ENCODE measurements at places on chromosomes 12 and 14. TPM values are rescaled to one million over a fixed set of nuclear protein-coding genes. Genes with fewer than 3 reads are reported as not detected.

GRCh38 chr12:12616512-12617310, 5.0 kb downstream of the CREBL2 start:
- H3K4me3 ChIP-seq = no peak overlapping the region
- H3K36me3 ChIP-seq = peaks cover 21% of the 10 kb centered on the region
- H3K27me3 ChIP-seq = no peaks in the 10 kb centered on the region
- H3K4me1 ChIP-seq = peaks cover 36% of the 10 kb centered on the region
- no peak for DNase-seq

- H3K27me3 ChIP-seq = peaks cover 18% of the 10 kb centered on the region
- no peak overlapping the region for H3K4me3 ChIP-seq
Observed at GRCh38 chr14:50347521-50347920, 35.4 kb downstream of the DMAC2L start.

- H3K36me3 ChIP-seq = no peaks in the 10 kb centered on the region
- DNase-seq = no peak
- H3K27ac ChIP-seq = no peak overlapping the region
- H3K4me3 ChIP-seq = no peak overlapping the region
Observed at GRCh38 chr12:100995201-100995600, 200.6 kb downstream of the ANO4 start.

- H3K36me3 ChIP-seq = peaks cover 1% of the 10 kb centered on the region
- H3K4me3 ChIP-seq = no peak overlapping the region
- peaks cover 6% of the 10 kb centered on the region for H3K27me3 ChIP-seq
- no peak for DNase-seq
- H3K4me1 ChIP-seq = no peaks in the 10 kb centered on the region
Observed at GRCh38 chr14:81033698-81034240, 78.3 kb downstream of the TSHR start.

GRCh38 chr14:74580275-74580672, 31.8 kb downstream of the LTBP2 start:
- DNase-seq = no peak
- peaks cover 49% of the 10 kb centered on the region for H3K4me1 ChIP-seq
- peaks cover 4% of the 10 kb centered on the region for H3K27me3 ChIP-seq
- H3K4me3 ChIP-seq = peak overlapping the region; percentile 9

GRCh38 chr12:88241862-88242570, 99.9 kb downstream of the TMTC3 start:
- H3K4me3 ChIP-seq = no peak overlapping the region
- DNase-seq = no peak
- no peaks in the 10 kb centered on the region for H3K36me3 ChIP-seq
- H3K27ac ChIP-seq = peak overlapping the region; percentile 75
- peaks cover 28% of the 10 kb centered on the region for H3K4me1 ChIP-seq
- H3K27me3 ChIP-seq = no peaks in the 10 kb centered on the region

GRCh38 chr12:27236498-27236897, 7.6 kb upstream of the STK38L start:
- H3K27me3 ChIP-seq = peaks cover 2% of the 10 kb centered on the region
- H3K27ac ChIP-seq = no peak overlapping the region
- peaks cover 41% of the 10 kb centered on the region for H3K4me1 ChIP-seq
- no peak overlapping the region for H3K4me3 ChIP-seq

GRCh38 chr12:24711056-24712008, 237.6 kb downstream of the BCAT1 start:
- H3K4me3 ChIP-seq = no peak overlapping the region
- H3K27me3 ChIP-seq = no peaks in the 10 kb centered on the region
- no peaks in the 10 kb centered on the region for H3K36me3 ChIP-seq
- peaks cover 9% of the 10 kb centered on the region for H3K4me1 ChIP-seq

DNA sequence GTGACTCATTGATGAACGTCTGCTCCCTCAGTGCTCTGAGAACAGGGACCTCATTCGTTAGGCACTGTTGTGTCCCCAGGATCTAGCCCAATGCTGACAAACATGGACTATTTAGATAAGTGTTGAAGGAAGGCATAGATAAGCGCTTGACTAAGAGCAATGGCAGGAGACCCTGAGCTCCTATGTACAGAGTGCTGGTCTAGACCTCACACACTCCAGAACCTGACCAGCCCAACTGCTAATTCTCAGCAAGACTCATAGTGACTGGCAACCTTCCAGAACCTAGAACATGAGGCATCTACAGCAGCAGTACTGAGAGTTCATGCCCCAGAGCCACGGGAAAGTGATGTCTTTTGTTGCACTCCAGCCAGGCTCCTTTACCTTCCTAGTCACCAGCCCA, 69.2 kb downstream of the CRACR2A start:
- peaks cover 15% of the 10 kb centered on the region for H3K4me1 ChIP-seq
- H3K27me3 ChIP-seq = no peaks in the 10 kb centered on the region
- no peak overlapping the region for H3K27ac ChIP-seq

- no peak for DNase-seq
- peaks cover 6% of the 10 kb centered on the region for H3K36me3 ChIP-seq
- H3K4me3 ChIP-seq = no peak overlapping the region
- H3K27ac ChIP-seq = no peak overlapping the region
- no peaks in the 10 kb centered on the region for H3K27me3 ChIP-seq
Observed at GRCh38 chr12:95994476-95994875, 1.7 kb downstream of the HAL start.

- peaks cover 2% of the 10 kb centered on the region for H3K36me3 ChIP-seq
- H3K4me1 ChIP-seq = no peaks in the 10 kb centered on the region
- no peaks in the 10 kb centered on the region for H3K27me3 ChIP-seq
- no peak overlapping the region for H3K4me3 ChIP-seq
- H3K27ac ChIP-seq = no peak overlapping the region
- no peak for DNase-seq
Observed at GRCh38 chr12:113815031-113815430, 151.1 kb downstream of the RBM19 start.

- peaks cover 59% of the 10 kb centered on the region for H3K27me3 ChIP-seq
- peak; percentile 5 for DNase-seq
- H3K4me3 ChIP-seq = no peak overlapping the region
- H3K4me1 ChIP-seq = peaks cover 40% of the 10 kb centered on the region
Observed at GRCh38 chr14:54669721-54670561, 103.0 kb downstream of the SAMD4A start.

GRCh38 chr12:94841177-94841576, 162.3 kb downstream of the NDUFA12 start:
- no peak overlapping the region for H3K27ac ChIP-seq
- no peaks in the 10 kb centered on the region for H3K4me1 ChIP-seq
- DNase-seq = no peak
- no peak overlapping the region for H3K4me3 ChIP-seq

- H3K36me3 ChIP-seq = no peaks in the 10 kb centered on the region
- no peak for DNase-seq
- H3K27me3 ChIP-seq = no peaks in the 10 kb centered on the region
- no peaks in the 10 kb centered on the region for H3K4me1 ChIP-seq
- no peak overlapping the region for H3K4me3 ChIP-seq
- no peak overlapping the region for H3K27ac ChIP-seq
Observed at GRCh38 chr12:96828169-96828789, 78.8 kb upstream of the NEDD1 start.

DNA sequence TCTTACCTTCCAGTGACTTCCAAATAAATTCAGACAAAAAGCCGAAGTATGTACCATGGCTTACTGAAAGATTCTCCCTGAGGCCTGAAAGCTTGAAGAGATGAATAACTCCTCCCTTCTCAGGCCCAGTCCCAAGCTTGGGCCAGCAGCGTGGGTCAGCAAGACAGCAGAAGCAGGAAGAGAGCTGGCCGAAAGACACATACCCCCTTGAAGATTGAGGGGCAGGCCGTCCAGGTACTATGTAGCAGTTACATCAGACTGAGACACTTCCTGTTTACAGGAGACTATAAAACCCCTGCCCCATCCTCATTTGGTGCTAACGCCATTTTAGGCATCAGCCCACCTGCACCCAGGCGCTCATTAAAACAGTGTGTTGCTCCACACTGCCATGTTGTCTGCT, 15.0 kb downstream of the NDUFA12 start:
- no peak overlapping the region for H3K4me3 ChIP-seq
- DNase-seq = no peak
- no peaks in the 10 kb centered on the region for H3K27me3 ChIP-seq
- H3K27ac ChIP-seq = no peak overlapping the region

DNA sequence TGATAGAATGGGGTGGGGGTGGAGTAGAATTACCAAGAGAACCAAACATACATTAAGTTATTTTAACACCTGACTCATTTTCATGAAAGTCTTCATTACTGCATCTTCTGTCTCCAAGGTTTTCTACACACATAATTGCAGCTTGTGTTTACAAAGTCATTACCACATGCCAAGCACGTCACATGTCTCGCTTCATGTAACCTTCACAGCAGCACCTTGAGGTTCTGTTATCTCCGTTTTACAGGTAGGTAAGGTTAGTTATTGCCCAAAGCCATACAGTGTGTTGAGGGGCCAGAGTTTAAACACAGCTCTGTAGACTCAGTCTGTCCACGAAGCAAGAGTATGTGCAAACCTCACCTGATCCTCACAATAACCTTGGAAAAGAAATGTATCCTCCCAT, 64.3 kb upstream of the RBM19 start:
- no peaks in the 10 kb centered on the region for H3K36me3 ChIP-seq
- DNase-seq = no peak
- no peaks in the 10 kb centered on the region for H3K4me1 ChIP-seq
- no peak overlapping the region for H3K27ac ChIP-seq

DNA sequence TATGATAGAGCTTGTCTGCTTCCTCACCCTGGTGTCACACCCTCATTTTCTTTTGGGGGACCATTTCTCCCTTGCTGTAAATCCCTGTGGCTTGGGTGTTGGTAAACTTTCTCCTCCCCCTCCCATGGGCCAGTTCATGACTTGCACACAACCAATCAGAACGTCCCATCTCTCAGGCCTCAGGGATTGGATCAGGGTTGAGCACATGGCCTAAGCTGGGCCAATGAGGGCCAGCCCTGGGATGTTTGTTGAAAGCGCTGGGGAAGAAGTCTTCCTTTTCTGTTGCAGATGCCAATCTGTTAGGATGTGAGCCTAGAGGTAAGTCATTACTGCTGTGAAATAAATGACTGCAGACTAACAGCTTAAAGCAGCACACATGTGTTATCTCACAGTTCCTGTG, 136.7 kb downstream of the AACS start:
- no peaks in the 10 kb centered on the region for H3K36me3 ChIP-seq
- H3K4me1 ChIP-seq = no peaks in the 10 kb centered on the region
- H3K27me3 ChIP-seq = peaks cover 14% of the 10 kb centered on the region
- H3K4me3 ChIP-seq = no peak overlapping the region
- DNase-seq = no peak

DNA sequence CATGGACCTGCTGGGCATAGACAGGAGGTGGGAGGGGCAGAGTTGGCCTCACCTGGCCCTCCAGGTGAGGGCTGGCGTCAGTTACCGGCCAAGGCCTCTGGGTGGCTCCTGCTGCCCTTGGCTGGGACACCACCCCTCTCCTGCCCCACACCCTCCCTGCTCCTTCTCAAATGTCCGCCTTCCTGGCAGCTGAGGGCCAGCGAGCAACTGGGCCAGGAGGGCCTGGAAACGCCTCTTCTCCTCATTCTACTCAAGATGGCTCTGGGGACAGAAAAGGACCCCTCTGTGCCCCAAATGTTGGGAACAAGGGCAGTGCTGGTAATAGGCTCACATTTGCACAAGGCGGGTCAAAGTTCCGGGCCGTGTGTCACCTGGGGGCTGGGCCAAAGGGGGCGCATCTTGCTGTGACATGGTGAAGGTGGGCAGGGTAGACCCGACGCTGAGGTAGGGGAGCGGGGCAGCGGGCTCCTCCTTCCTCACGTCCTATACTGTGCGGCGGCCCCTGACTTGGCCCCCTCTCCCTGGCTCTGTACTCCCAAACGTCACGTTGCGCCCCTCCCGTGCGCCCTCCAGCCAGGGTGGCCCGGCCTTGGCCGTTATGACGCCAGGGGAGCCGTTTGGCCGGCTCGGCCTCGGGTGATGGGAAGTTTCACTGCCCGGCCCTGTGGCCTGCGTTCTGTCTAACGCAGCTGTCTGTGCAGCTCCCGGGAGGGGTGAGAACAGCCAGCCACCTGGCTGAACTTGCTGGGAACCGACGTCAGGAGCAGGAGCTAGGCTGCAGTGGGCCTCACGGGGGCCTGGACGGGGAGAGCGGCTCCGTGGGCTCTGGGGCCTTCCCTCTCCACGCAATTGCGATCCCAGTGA, 18.0 kb upstream of the DLK1 start:
- H3K27me3 ChIP-seq = no peaks in the 10 kb centered on the region
- H3K4me1 ChIP-seq = no peaks in the 10 kb centered on the region
- no peak overlapping the region for H3K27ac ChIP-seq
- no peak for DNase-seq
- no peak overlapping the region for H3K4me3 ChIP-seq

- H3K27ac ChIP-seq = peak overlapping the region; percentile 59
- peak overlapping the region; percentile 82 for H3K4me3 ChIP-seq
- peaks cover 83% of the 10 kb centered on the region for H3K27me3 ChIP-seq
- H3K36me3 ChIP-seq = peaks cover 8% of the 10 kb centered on the region
- peaks cover 55% of the 10 kb centered on the region for H3K4me1 ChIP-seq
Observed at GRCh38 chr14:60655898-60656685, 6.8 kb upstream of the SIX1 start.

GRCh38 chr12:124685689-124686369, 118.4 kb upstream of the NCOR2 start:
- H3K27ac ChIP-seq = no peak overlapping the region
- no peak for DNase-seq
- H3K27me3 ChIP-seq = peaks cover 13% of the 10 kb centered on the region

DNA sequence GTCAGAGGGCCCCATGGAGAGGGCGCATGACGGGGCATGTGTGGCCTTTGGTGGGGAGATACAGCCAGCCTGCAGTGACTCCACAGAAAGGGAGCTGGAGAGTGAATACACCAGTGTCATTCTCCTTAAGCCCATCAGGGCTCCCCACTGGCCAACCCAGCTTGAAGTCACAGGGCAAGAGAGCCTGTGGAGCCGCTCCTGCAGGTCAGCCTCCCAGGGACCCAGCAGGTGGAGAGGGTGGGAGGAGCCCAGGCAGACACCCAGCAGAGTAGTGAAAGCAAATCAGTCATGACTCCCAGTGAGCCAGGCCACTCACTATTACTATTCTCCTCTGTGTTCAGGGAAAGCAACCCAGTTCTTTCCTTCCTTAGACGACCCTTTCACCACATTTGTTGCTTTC, 110.0 kb upstream of the CPM start:
- H3K27ac ChIP-seq = no peak overlapping the region
- DNase-seq = no peak
- H3K4me3 ChIP-seq = no peak overlapping the region
- no peaks in the 10 kb centered on the region for H3K36me3 ChIP-seq

DNA sequence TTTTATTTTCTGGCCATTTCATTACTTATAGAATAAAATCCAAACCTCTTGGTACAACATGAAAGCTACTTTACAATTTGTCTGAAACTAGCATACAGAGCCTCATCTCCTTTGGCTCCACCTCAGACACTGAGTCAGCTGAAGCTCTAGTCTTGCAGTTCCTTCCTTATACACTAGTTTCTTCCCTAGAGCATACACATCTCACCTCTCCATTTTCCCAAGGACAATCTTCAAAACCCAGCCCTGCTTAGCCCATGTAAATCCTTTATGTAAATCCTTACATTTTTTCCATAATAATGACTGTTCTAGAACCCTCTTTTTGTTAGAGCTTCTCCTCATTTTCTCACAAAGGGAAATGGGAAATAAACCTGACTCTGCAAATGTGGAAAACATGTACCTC, 463.4 kb downstream of the SLC16A7 start:
- H3K4me1 ChIP-seq = no peaks in the 10 kb centered on the region
- DNase-seq = no peak
- H3K36me3 ChIP-seq = no peaks in the 10 kb centered on the region
- H3K4me3 ChIP-seq = no peak overlapping the region
- H3K27ac ChIP-seq = no peak overlapping the region
- no peaks in the 10 kb centered on the region for H3K27me3 ChIP-seq

Gene MGP
- total RNA-seq = not detected

Gene ERP27
- total RNA-seq = 2.3 TPM

Gene HNF1A
- total RNA-seq = not detected

Gene PRR4
- total RNA-seq = 3.6 TPM

Gene C1QL4
- not detected for total RNA-seq

Gene LRTM2
- not detected for total RNA-seq

Gene ALDH1L2
- 1.1 TPM for total RNA-seq

Gene KRT3
- 0.08 TPM for total RNA-seq

Gene LPAR5
- 2.8 TPM for total RNA-seq
